ENCODE measurements at places on chromosomes 3 and 15.

DNA sequence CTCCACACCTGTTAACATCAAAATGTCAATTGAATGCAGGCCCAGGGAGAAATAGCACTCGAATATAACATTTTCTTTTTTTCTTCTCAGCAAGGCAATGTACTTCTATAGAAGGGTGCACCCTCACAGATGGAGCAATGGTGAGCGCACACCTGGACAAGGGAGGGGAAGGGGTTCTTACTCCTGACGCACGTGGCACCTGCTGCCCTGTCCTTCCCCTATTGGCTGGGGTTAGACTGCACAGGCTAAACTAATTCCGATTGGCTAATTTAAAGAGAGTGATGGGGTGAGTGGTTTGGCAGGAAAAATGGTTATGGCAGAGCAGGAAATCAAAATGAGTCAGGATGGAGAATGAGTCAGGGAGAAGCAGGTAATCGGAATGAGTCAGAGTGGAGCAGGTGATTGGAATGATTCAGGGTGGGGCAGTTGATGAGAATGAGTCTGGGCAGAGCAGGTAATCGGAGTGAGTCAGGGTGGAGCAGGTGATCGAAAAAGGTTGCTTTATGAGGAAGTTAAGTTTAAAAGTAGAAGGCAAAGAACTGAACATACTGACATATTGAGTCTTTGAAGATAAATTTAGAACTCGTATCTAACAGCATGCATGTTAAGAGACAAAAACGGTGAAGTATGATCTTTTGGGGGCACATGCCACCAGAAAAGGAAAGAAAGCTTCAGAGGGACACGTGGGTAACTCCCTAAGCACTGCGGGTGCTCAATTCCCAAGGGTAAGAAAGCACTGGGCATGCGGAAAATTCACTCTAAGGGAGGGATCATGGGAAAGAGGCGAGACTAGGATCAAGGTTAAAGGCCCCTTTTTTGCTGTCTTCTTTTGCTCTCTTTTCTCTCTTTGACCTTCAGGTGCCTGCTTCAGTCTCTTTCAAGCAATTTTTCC is 72.9 kb upstream of the GALNT15 start:
- no peak for DNase-seq

DNA sequence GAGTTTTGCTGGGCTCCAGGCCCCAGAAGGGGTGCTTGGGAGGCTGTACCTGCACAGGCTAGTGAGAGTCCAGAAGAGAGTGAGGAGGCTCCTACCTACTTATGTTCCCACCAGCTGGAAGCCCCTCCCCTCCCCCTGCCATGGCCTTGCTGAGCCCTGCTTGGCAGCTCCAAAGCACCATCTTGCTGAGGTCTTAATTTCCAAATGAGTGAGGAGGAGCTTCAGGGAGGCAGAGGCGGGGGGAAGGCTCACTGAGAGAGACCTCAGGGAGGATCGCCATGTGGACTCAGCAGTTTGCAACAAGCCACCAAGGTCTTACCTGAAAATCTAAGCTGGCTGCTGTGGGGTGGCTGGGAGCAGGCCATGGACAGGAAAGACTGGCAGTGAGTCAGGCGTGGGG is 8.7 kb upstream of the CACNA2D2 start:
- DNase-seq = no peak

DNA sequence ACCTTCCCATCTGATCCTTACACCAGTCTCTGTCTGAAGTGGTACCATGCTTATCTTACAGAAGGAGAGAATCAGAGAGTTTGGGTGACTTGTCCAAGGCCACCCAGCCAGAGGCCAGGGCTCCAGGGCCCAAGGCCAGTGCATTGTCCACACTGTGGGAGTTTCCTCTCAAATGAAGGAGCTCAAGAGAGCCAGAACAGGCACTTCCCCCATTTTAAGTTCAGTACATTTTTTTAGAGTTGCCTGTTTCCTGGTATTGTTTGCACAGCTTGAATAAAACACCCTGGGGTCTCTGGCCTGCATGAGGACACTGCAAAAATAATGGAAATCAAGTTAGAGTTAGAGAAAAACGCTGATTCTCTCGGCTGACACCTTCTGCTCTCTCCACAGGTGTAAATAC is 284.0 kb downstream of the SQOR start:
- peak; percentile 75 for DNase-seq

DNA sequence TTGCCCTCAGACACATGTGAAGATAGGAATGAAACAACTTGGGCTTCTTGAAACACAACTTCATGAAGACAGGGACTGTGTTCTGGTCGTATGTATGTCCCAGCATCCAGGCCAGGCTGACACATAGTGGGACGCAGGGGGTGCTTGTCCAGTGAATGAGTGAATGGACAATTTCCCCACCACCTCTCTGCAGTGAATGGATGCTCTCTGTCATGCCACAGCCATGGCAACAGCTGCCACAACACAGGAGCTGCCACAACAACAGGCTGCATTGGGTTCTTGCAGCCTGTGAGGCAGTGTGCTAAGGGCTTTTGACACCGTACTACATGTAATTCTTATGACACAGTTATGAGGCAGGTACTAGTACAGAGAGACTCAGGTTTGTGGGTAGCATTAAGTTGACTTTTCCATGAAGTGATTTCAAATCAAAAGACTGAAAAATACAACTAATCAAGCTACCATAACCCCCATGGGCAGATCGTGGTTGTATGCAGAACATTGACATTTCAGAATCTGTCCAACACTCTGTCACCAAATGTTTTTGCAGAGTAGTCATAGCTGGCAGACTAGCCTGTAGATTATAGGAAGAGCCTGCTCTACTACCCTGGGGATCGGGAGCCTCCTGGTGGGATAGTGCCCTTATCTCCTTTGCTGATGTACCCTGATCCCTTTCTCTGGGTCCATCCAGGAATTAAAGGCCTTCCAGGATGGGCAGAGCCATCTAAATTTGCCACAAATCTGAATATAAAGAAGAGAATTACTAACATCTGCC is 40.8 kb downstream of the CLSTN2 start:
- DNase-seq = no peak

GRCh38 chr15:46654993-46655392 is 1020.2 kb downstream of the SQOR start:
- DNase-seq = no peak

DNA sequence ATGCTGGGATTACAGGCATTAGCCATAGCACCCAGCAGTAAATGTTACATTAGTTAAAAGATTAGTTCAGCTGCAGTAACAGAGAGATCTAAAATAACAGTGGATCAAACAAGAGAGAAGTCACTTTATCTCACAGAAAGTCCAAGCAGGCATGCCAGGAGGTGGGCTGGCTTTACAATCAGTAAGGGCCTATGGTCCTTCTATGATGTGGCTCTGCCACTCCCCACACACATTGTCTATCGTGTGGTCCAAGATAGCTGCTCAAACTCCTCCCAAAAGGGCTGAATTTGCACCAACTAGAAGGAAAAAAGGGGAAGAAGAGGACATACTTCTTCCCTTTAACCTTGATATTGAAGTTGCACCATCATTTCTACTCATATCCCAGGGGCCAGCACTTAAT is 4.6 kb upstream of the RUVBL1 start:
- no peak for DNase-seq

- DNase-seq = no peak
Observed at GRCh38 chr3:36178018-36178417, 202.3 kb upstream of the STAC start.

DNA sequence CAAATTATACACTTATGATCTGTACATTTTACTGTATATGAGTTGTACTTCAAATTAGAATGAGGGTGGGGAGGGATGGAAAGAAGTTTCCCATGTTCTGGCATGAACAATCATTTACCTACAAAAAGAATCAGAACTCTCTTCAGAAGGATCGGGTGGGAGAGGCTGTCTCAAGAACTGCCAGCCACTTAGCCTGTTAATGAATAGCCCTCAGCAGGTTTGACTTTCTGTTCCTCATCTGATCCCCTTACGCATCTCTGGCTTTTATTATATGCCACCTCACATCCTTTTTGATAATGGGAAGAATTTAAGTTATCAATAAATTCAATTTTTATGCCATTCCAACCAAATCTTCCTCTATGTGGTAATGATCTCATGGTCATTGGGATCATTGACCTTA is 168.3 kb upstream of the TGFBR2 start:
- no peak for DNase-seq

DNA sequence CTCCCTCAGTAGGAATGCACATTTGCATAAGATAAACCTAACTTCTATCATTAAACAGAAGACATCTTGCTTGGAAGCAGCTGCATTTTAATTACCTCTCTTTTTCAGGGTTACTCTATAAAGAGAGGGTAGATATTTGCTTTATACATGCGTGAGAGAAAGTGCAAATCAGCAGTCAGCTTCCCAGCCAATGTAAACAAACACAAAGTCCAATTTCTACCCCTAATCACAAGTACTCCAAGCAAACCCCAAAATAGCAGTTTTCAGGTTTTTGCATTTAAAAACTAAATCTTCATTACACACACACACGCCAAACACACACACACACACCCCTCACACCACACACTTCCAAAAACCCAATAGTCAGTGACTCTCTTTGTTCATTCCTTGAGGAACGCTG is 303.9 kb upstream of the ALCAM start:
- no peak for DNase-seq

- DNase-seq = no peak
Observed at GRCh38 chr3:1954632-1955031, 144.0 kb upstream of the CNTN4 start.

GRCh38 chr15:30933293-30933692 is 29.6 kb downstream of the FAN1 start:
- no peak for DNase-seq

GRCh38 chr3:32049916-32050315 is 56.5 kb upstream of the GPD1L start:
- no peak for DNase-seq

- no peak for DNase-seq
Observed at GRCh38 chr15:81111510-81112470, 22.3 kb upstream of the CFAP161 start.

- no peak for DNase-seq
Observed at GRCh38 chr3:127646501-127647046, 17.6 kb downstream of the PODXL2 start.

DNA sequence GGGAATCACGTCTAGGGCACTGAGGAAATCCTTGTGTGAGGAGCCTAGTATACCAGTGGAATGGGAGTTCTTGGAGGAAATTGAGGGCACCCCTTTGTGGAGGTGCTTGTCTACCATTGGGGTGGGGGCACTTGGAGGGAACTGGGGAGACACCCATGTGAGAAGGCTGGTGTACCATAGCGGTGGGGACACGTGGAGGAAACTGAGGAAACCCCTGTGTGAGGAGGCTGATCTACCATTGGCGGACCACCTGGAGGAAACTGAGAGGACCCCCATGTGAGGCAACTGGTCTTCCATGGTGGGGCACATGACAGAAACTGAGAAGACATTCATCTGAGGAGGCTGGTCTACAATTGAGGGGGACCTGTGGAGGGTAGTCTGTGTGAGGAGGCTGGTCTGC is 164.5 kb downstream of the FBLN2 start:
- DNase-seq = no peak

- DNase-seq = peak; percentile 25
Observed at GRCh38 chr3:195757438-195757770, 36.6 kb downstream of the MUC20 start.

GRCh38 chr3:153469162-153469561 is 307.1 kb downstream of the RAP2B start:
- no peak for DNase-seq

GRCh38 chr3:4995500-4996053 is 16.3 kb downstream of the BHLHE40 start:
- DNase-seq = peak; percentile 42

GRCh38 chr15:71599418-71600151 is 210.8 kb upstream of the NR2E3 start:
- DNase-seq = no peak

DNA sequence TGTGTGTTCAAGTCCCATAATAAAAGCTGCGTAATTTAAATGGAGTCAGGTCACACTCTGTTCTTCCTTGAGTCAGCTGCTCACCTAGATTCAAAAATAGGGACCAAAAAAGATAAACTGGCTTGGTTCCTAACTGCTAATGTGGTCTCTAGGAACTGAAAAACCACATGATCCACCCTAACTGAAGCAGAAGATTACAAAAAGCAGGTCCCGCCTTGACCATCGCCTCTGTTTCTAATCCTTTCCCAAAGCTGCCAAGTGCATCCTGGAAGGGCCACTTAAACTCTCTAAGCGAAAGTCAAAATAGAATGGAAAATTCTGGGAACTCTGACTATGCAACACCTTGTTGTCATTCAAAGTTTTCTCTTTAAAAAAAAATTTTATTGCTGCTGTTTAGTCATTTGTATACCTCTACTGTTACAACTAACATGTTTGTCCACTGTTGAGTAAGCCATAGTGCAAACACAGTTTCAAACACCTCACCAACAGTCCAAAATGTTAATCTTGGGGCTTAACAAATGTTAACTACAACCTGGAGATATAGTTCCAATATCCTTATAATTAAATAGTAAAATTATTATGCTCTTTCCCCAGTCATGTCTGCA is 88.9 kb upstream of the THBS1 start:
- DNase-seq = no peak

DNA sequence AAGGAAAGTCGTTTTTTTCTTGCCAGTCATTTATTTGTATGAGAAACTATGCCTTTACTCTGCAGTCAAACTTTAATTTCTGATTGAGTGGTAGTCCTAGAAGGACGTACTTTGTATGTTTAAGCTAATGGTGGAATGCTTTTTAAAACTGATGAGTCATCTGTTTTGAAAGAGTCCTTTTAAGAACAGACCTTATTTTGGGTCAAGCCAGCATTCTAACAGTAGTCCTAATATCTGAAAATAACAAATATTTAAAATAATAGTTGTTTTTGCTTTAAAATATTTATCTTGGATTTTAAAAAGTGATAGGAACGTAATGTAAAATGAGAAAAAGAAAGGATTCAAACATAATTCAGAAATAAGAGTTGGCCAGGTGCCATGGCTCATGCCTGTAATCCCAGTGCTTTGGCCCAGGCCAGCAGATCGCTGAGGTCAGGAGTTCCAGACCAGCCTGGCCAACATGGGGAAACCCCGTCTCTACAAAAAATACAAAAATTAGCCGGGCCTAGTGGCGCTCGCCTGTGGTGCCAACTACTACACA is 1.3 kb upstream of the LRRC58 start:
- peak; percentile 2 for DNase-seq

GRCh38 chr15:65372787-65373067 is 5.1 kb downstream of the IGDCC3 start:
- no peak for DNase-seq

DNA sequence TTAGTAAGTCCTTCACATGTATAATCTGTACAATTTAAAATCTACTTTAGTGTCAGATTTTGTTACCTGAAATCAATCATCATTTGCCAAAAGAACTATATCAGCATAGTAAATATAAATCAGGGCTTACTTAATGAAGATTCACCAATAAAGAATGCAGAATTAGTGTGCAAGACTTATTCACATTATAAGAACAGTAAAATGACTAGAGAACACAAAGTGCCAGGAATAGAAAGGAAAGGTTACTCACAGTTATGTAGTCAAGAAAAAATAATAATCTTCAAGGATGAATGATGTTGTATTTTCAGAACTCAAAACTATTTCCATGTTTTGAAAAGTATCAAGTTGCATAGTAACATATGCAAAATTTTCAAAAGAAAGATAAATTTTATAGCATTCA is 891.9 kb downstream of the ROBO1 start:
- DNase-seq = no peak

- no peak for DNase-seq
Observed at GRCh38 chr3:184429786-184430185, 49.9 kb downstream of the CHRD start.

- DNase-seq = no peak
Observed at GRCh38 chr3:127534161-127534451, 56.4 kb downstream of the TPRA1 start.

- no peak for DNase-seq
Observed at GRCh38 chr3:128727996-128728395, 2.0 kb downstream of the RAB7A start.

GRCh38 chr3:168828536-168828935 is 732.8 kb upstream of the GOLIM4 start:
- DNase-seq = no peak
